Fibroblast of pulmonary artery (primary cell): ENCODE measurements at places on chromosomes 6 and 20.

- DNase-seq, result no peak
Measured at GRCh38 chr20:48679599-48679998, 148.2 kb downstream of the PREX1 start.

DNA sequence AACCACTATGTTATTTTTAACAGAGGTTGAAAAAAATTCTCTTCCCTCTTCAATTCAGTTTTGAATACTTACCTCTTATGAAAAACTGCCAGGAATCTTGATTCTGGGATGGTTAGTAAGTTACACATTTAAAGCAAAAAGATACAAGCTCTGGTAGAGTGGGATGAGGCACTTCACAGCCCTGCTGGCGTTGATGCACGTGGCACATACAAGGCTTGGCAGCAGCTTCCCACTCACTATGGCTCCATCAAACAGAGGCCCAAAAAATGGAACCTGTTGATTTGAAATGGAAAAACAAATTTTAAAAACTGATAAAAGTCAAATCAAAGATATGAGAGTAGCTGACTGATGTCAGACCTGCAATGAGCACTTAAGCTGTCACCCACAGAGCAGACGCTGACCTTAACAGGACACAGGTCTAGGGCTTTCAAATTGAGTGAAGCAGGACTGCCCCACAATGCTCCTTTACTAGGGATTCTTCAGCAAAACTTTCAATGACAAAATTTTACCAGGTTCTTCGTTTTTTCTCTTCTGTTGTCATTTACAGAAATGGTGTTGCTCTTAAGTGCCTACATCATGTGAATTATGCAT is 104.9 kb downstream of the INSM1 start:
- DNase-seq, result no peak

GRCh38 chr20:22887796-22888195 is 147.3 kb upstream of the SSTR4 start:
- DNase-seq, result no peak

DNA sequence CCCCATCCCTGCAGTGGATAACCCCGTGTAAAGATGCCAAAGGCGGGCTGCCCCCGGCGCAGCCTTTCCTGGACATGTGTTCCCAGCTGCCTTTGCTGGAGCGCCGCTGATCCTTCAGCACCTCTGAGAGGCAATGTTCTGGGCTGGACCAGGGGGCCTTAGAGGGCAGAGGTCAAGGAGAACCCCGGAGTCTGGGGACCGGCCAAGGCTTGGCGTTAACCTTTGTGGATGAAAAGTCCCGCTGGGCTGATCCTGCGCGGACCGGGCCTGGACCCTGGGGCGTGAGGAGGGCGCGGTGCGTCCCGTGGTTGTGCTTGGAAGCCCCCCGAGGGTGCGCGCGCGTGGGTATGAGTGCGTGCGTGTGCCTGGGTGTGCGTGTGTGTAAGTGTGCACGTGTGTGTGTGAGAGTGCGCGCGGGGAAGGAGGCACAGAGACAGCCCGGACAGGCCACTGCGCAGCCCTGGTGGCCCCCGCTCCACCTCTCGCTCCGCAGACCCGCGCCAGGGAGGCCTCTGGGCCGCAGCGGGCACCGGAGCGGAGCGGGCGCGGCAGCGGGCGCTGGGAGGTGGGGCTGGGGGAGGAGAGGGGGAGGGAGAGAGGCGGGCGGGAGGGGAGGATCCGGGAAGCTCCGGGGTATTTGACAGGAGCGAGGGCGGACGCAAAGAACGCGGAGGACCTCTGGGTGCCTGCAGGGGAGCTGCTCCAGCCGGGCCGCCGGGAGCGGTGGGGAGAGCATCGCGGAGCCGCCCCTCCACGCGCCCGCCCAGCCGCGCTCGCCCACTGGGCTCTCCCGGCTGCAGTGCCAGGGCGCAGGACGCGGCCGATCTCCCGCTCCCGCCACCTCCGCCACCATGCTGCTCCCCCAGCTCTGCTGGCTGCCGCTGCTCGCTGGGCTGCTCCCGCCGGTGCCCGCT is at the start of gene SMOC2:
Gene SMOC2 (plus strand): TSS at position 665 of the 914 bp plus-strand sequence. CDS start 187 bp downstream, at position 852.
- no peak for DNase-seq

DNA sequence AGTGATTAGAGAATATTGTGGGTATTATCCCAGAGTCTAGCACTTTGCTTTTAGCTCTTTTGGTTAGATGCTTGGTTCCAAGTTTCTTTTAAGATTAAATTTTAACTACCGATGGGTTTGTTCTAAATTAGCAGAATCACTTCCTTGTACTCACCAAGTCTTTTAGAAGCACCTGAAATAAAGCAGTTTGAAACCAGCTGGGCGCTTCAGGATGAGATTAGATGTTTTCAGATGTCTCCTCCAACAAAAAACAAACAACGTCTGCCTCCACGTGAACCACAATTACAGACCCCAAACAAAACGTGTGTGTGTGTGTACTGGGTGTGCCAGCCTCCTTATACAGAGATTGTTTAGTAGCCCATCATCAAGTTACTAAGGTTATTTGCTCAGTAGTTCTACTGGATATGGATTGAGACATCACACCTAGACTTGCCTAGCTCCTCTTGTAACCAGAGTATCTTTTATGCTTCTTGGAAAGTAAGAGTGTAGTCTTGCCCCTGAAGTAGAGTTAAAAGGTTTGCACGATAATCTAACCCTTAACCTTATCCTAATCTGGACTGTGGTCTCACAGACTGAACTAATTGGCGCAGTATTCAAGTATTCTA is 2.3 kb downstream of the DSTN start:
- DNase-seq, result no peak

GRCh38 chr20:16197696-16198095 is 375.6 kb downstream of the KIF16B start:
- DNase-seq, result no peak

- no peak for DNase-seq
Measured at GRCh38 chr6:15809367-15809766, 146.5 kb upstream of the DTNBP1 start.

DNA sequence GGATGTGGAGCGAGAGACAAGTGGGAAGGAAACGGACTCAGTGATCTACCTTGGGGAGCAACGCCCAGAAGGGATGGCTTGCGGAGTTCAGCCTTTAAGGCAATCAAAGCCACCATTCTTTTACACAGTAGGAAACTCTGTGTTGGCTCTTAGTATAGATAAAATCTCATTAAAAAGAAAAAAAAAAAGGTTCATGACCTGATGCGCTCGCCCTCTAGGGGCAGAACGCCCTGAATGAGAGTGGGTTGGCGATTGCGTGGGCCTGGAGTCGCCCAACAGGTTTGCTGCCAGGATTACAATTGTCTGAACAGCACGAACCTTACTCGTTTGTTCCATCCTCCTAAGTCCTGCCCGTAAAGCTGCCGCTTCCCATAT is 1.2 kb downstream of the TPD52L1 start:
- no peak for DNase-seq

DNA sequence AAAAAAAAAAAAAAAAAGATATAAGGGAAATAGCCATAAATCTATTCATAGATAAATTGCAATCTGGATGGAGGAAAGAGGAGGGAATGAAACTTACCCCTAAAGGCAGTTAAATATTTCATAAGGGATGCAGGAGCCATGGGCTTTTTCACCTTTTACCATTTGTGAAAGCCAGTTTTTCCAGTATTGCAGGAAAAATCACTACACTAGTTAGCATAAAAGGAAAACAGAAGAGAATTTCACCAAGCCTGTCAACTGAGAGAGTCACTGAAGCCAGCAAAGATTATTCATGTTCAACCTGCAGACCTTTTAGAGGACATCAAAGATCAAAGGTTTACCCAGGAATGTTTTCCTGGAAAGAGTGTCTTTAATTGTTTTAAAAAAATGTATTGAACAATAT is 969.7 kb downstream of the KIF16B start:
- no peak for DNase-seq

- DNase-seq, result no peak
Measured at GRCh38 chr6:156392648-156393047, 384.5 kb upstream of the ARID1B start.

DNA sequence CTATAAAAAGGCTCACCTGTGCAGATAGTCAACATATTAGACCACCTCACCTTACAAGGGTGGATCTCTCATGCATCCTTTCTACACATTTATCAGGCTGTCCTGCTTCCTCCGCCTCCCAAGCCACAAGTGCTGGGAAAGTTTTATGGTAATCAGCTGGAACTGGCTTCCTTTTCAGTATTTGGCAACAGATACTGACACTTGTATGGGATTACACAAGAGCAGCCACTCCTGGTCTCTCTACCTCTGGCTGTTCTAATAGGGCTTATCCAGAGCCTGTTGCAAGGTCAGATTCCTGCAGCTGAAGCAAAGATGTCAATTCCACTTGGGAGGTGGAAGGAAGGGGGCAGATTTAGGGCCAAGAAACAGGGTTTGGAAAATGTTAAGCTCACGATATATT is 503 bp upstream of the GPLD1 start:
- peak; percentile 58 for DNase-seq

DNA sequence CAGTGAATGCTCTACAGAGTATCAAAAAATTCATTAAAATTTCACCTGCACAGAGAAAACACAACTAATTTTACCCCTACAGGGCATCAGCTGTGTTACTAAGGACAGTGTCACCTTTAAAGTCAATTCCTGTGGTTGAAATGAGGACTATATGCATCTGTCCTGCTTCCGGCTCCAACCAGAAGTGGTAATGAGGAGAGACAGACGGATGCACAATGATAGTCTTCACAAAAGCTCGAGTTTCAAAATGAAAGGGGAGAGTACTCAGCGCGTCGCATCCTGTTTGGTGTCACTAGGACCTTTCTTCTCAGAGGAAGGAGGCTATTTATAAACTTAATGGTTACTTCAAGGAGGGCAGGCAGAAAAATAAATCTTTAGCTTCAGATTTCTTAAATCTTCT is 86.5 kb downstream of the LYRM4 start:
- DNase-seq, result no peak

GRCh38 chr6:111602481-111603011 is 3.1 kb downstream of the TRAF3IP2 start:
- no peak for DNase-seq

- DNase-seq, result no peak
Measured at GRCh38 chr6:24558516-24558915, 63.7 kb downstream of the ALDH5A1 start.

DNA sequence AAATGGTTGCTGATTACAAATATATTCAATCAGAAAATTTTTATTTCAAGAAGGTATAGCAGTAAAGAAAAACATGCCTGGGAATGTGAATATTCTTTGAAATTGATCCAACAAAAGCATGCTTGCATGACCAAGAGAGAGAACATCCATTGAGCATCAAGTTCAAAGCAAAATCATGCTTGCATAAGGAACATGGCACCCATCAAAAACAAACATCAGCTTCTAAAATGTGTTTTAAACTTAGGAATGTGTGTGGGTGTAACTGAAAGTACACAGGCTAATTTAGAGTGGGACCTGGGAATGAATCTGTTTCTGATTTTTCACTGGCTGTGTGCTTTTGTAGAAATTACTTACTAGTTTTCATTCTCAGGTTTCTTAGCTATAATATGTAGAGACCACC is 5.6 kb downstream of the SLC17A5 start:
- no peak for DNase-seq

DNA sequence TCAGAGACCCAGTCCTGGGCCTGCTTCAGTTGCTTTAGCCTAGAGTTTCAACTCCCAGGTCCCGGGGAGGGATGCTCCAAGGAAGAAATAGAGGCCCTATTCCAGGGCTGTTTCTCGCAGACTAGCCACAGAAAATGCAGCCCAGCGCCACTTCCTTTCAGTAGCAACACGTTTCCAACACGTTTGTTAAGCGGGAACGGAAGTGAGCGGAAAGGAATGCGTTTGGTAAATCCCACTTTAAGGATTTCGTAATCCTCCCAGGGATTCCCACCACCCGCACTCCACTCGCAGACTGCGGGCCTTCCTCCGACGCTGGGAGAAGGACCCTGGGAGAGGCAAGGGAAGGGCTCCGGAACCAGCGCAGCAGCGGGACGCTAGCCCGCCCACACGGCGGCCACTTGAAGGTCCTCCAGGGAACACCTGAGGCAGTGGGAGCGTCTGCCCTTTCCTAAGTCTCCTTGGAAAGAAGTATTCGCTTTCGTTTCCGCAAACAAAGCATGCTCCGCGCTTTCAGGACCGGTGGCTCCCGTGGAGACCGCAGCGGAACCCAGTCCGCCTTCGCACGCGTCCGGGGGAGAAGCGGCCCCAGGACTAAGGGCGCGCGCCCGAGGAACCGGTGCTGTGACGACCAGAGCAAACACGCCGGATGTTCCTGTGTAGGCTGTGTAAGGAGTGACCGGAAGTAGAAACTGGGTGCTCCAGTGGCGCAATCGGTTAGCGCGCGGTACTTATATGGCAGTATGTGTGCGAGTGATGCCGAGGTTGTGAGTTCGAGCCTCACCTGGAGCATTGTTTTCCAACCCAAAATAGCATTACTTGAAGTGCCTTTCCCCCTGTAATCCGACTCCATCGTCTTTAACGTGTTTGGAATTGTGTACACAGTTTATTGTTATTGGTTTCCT is 227.6 kb upstream of the PRSS16 start:
- DNase-seq, result peak; percentile 97

GRCh38 chr20:13131688-13132087 is 89.4 kb upstream of the ISM1 start:
- no peak for DNase-seq

- DNase-seq, result no peak
Measured at GRCh38 chr6:43125555-43125954, 45.5 kb upstream of the SRF start.

GRCh38 chr6:106090001-106090400 is 3.9 kb downstream of the PRDM1 start:
- DNase-seq, result peak; percentile 38

GRCh38 chr6:44268095-44268628 is 2.1 kb upstream of the TMEM151B start:
- peak; percentile 62 for DNase-seq

- DNase-seq, result no peak
Measured at GRCh38 chr6:33874136-33874760, 70.4 kb upstream of the MLN start.

DNA sequence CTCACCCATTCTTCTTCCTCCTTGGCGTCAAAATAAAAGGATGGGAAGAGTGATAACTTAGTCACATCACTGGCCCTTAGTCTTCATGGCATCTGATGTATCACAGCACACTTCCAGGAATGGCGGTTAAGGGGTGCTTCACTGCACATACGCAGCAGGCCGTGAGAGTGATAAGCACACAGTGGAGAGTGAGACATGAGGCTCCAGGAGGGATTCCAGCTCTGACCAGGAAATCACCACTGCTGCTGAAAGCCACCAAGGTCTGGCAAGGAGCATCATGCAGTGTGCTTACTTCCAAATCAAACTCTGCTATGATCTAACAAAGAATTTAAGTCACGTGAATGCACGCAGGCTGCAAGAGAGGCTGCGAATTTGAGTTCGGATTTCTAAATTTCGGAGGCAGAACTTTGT is 62.4 kb downstream of the ARID1B start:
- peak; percentile 74 for DNase-seq

DNA sequence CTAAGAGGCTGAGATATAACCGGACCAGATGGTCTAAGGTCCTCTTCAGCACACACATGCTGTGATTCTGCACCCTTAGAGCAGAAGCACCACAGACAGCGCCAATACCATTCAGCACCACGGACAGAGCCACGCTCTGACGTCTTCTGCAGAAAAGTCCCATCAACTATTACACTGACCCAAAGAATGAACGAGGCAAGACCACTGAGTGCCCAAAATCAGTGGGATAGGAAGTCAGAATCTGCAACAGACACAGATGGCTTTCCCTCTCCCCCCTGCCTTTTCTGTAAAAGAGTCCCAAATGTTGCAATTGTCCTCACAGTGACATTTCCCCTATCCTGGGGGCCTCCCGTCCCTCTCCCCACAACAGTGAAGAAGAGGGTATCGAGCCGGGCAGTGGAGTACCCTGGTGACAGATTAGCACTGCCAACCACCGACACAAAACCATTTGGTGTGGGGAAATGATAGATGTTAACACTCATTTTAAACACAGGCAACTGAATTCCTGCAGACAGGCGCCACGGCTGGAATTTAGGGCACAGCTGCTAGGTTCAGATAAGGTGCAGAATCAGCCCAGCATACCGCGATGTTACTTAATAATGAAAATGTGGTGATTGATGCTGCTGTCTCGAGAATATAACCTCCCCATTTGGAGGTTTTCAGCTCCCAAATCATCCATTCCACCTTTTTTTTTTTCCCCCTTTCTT is 66.6 kb upstream of the CTNNBL1 start:
- DNase-seq, result peak; percentile 76
